ENCODE measurements at places on chromosomes 2 and 18. TPM values are rescaled to one million over a fixed set of nuclear protein-coding genes. Genes with fewer than 3 reads are reported as not detected.

GRCh38 chr2:167749016-167749415, 498.4 kb downstream of the STK39 start:
- DNase-seq: no peak

DNA sequence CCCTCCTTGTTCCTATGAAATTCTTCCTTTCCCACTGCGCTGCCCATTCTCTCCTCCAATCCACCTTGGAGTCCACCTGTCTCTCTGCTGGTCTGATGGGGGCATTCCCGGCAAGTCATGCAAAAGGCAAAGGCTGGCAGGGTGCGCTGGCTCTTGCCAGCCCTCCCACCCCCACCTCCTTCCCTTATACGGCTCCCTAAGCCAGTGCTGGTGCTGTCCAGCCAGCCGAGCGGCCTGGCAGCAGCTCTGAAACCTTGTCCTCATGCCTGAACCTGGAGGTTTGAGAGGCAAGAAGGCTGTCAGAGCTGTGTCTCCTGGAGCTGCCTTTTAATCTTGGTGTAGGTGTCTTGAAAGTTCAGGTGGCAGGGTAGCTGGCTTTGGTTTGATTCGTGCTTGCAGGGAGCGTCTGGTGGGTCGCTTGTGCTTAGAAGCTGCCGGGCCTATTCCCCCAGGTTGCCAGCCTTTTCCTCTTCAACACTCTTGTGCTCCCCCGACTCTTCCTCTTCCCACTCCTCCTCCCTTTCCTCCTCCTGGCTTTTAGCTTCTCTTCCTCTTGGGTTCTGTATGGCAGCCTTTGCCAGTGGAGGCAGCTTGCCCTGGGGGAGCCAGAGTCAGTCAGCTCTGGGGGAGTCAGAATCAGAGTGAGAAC, 748 bp downstream of the LIPG start:
- DNase-seq: no peak

DNA sequence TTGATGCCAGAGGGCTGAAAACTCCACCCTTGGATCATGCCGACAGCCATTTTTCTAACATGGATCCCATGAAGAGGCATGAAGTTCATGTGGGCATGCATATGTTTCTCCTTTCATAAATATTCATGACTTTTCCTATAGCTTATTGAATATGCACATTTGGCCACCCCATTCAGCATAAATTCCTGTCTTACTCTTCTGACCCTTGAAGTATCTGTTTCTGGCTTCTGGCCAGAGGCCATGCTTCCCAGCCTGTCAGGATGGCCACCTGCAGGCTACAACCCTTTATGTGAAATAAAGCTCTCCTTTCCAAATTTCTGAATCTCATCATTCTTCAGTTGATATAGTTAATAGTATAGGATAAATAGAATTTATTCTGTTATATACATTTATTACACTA, 19.6 kb upstream of the MSTN start:
- no peak for DNase-seq

- DNase-seq: no peak
These were observed 83.2 kb downstream of the LAMA3 start for GRCh38 chr18:23772327-23773024.

DNA sequence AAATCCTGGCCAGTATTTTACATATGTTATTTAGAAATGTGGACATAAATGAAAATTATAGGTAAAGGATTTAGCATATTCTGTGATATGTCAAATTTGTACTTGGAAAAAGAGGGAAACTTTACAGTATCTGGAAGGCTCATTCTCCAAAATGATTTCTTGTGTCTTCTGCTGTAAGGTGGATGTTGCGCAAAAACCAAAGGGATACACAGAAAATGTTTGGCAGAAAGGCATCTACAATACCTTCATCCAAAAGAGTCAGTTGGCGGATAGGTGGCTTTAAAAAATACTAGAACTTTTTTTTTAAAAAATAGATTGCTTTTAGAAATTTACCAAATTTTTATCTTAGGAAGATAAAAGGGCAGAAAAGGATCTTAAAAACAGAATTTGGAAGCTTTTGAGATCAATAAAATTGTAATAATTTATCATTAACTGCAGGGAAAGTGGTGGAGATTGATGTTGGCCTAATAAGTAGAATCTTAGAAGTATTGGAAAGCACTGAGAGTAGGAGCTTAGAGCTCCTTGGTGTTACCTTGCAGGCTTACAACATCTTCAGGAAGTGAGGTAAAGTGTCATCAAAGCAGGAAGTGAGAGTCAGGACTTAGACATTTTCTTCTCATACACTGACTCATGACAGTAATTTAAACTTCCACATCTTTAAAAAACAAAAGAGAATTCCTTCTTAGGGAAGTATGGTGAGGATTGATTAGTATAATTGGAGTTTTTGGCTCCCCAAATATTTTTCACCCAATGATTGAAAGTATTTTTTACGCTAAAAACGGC, 2.1 kb downstream of the NABP1 start:
- no peak for DNase-seq

DNA sequence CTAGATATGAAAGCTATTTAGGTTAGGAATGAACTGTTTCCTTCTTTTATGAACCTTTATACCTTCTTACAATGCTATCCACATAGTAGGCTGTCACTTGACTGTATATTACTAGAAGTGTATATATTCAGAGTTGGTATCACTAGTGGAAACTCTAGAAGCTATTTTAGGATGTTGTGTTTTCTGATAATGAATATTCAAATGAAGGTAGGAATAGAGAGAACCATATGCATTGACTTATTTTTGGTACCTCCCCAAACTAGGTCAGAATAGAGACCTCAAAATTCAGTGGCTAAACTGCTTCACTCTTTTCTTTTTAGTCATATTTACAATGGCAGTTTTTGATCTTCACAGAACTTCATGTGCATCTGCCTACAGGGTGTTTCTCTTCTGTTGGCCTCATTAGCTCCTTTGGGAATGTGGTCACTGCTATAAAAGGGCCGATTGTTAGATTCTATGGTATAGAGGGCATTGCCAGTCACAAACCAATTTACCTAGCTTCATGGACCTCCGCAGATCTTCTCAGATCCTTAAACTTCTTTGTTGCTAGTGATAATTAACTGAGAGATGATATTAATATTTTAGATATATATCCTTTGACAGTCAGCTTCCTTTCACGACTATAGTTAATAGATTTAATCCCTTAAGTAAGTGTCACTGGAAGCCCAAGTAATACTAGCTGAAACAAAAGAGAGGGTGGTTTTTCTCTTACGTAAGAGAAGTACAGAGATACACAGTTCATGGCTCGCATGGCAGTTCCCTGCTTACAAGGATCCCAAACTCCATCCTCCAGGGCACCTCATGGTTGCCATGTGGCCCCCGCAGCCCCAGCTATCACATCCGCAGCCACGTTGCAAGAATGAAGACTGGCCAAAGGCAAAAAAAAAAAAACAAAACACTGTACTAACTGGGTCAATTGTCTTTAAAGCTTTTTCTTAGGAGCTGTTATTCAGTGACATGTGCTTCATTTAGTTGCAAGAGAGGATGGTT, 61.0 kb downstream of the TSPYL6 start:
- DNase-seq: no peak

GRCh38 chr2:32342801-32343200, 14.0 kb upstream of the BIRC6 start:
- no peak for DNase-seq

- no peak for DNase-seq
These were observed 146.5 kb downstream of the SH3BP4 start for GRCh38 chr2:235098269-235098668.

DNA sequence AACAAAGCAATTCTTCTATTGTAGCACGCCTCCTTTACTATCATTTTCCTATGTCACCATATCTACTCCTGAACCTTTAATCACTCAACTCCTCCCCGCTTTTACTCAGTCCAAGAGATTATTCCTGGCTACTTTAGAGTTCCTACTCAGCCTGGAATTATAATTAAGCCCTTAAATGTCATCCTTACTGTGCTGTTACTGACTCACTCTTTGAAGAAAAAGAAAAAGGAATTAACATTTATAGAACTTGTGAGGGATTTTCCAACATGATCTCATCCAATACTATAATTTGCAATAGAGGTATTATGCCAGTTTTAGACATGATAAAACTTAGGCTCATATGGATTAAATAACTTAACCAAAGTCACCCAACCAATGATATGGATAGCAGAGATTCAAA, 61.7 kb downstream of the CCDC88A start:
- no peak for DNase-seq

DNA sequence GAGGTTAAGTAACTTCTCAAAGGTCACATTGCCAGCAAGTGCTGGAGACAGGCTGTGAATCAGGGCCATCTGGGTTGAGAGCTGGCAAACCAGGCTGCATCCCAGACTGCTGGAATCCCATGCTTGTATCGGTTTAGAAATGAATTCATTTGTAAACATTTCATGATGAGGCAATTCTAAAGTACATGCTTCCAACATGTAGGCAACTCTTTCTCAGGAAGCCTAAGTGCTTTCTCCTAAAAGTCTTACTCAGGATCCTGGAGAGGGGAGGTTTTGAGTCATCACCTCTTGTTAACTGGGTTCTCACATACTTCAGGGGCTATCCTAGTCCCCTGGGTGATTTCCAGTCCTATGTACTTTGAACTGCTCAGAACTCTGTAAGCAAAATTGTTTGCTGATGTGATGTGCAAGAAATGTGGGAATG, 416.5 kb downstream of the MEIS1 start:
- DNase-seq: peak; percentile 15

- no peak for DNase-seq
These were observed 40.5 kb downstream of the REEP1 start for GRCh38 chr2:86296947-86297346.

DNA sequence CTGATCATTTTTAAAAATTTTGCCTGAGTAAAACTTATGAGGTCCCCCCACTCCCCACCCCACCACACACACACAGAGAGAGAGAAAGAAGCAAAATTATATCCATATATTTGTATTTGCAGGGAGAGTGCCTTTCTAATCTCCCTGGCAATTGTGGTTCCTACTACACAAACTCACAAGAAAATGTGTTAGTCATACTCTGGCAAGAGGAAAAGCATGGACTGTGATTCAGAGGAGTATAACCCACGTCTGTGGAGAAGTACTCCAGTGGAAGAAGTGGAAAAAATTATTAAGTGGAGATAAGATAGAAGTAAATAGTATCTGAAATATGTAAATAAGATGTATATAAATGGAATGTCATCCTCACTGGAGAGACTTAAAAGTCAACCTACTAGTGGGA, 114.0 kb downstream of the DSEL start:
- no peak for DNase-seq

Gene ZNF892
- total RNA-seq: 2.5 TPM

Gene NEUROD1
- not detected for total RNA-seq
